ENCODE measurements at places on chromosomes 4 and X. TPM values are rescaled to one million over a fixed set of nuclear protein-coding genes. Genes with fewer than 3 reads are reported as not detected.

GRCh38 chr4:73315091-73315490 is 56.5 kb upstream of the ANKRD17 start:
- no peak for DNase-seq

DNA sequence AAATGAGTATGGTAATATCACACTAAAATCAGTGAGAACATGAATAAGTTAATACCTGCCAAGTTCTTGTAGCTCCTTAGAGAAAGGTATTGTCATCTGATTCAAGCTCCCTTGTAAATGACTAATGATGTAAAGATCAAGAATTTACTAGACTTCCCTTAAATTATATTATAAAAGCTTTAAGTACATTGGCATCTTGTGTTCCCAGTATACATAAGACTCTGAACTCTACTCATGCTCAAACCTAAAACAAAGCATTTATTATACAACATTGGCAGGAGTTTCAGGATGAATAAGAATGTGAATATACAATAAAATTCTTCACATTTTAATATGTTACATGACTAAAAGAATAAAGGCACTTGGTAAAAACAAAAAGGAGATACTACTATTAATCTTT is 126.8 kb upstream of the UNC5C start:
- DNase-seq, result no peak

GRCh38 chr4:143514497-143514896 is 995 bp downstream of the SMARCA5 start:
- peak; percentile 77 for DNase-seq

Gene PRSS48
- polyA plus RNA-seq, result not detected

GRCh38 chr4:179372746-179373145 is 1930.5 kb upstream of the AGA start:
- no peak for DNase-seq

DNA sequence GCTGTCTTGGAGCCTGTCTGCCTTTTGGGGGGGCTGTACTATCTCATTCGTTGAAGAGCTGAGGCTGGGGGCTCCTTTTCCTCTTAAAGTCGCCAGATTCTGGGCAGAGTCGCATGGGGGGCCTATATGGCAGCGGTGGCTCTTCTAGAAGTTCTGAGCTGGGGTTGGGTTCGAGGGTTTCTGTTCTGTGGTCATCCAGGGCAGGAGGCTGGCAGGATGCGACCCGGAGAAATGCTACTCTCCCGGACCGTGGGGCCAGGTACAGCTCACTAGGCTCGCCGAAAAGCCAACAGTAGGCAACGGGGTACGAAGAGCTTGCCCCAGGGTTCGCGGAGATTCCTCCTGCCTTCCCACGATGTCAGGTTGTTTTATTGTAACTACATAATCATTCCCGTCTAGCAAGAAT is 1.9 kb upstream of the CITED1 start:
- no peak for DNase-seq

GRCh38 chr4:159071969-159072765 is 30.7 kb upstream of the RAPGEF2 start:
- no peak for DNase-seq

DNA sequence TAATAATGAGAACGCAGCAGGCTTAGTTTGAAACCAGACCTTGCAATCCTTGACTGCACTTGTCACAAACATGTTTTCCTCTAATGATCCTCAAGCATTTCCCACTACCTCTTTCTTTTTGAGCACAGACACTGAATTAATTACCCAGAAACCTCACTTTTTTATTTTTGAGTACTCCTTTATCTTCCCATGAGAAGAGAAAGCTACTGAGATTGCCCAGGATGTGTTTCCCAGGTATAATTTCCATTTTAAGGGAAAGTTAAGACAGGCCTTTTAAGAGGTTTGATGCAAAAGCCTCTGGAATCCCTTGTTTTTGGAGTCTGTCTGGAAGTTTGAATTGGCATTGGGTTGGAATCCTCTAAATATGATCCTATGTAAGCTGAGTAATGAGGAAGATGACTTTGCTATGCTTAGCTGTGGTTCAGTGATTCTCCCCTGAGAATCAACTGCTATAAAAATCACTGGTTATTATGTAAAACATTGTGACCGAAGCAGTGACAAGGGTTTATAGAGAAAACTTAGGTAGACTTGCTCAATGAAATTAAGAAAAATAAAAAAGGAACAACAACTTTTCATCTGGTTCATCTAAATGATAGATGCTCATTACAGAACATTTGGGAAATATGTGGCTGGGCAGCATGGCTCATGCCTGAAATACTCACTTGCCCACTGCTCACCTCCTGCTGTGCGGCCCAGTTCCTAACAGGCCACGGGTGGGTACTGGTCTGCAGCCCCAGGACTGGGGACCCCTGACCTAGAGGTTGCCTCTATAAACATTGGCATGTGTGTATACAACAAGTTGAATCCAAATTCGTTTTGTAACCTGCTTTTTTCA is 10.8 kb upstream of the RHOH start:
- no peak for DNase-seq

Gene CENPE
- polyA plus RNA-seq, result 0.32 TPM

- no peak for DNase-seq
These were observed 47.3 kb downstream of the PDE5A start for GRCh38 chr4:119581190-119581873.

GRCh38 chr4:52477191-52477780 is 181.8 kb downstream of the USP46 start:
- DNase-seq, result no peak

Gene GYPB
- not detected for polyA plus RNA-seq

- no peak for DNase-seq
These were observed 169.6 kb downstream of the CAMK2D start for GRCh38 chr4:113591982-113592381.

Gene PDLIM3
- polyA plus RNA-seq, result 10.8 TPM

DNA sequence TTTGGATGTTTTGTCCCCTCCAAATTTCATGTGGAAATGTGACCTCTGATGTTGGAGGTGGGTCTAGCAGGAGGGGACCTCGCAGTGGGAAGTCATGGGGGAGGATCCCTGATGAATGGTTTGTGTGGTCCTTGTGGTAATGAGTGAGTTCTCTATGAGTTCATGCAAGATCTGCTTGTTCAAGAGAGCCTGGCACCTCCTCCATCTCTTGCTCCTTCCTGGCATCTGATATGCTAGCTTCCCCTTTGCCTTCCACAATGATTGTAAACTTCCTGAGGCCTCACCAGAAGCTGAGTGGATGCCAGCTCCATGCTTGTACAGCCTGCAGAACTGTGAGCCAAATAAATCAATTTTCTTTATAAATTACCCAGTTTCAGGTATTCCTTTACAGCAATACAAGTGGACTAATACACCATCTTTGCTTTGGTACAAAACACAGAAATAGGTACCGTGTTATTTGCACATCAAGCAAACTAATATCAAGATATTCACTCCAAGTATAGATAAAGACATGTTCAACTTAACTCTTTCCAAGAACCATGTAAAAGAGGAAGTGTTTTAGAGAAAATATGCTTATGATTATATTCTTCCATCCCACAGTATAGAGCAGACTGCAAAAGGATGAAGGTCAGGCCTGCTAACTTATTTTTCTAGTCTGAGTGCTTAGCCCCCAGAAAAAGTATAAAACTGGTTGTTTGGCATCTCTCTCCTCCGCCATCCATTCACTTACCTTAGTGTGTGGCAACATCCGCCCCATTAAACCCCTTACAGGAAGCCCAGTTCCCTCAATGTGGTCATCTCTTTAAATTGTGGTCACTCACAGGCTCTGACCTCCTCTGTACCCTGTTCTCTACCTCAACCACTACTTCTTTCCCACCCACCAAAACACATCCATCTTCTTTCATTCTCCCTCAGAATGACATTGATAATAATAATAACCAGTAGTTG is 6.7 kb downstream of the ARAP2 start:
- DNase-seq, result no peak

Gene PAGE2B
- not detected for polyA plus RNA-seq

Gene SCRG1
- polyA plus RNA-seq, result 0.11 TPM

Gene MAGEA8
- polyA plus RNA-seq, result not detected

DNA sequence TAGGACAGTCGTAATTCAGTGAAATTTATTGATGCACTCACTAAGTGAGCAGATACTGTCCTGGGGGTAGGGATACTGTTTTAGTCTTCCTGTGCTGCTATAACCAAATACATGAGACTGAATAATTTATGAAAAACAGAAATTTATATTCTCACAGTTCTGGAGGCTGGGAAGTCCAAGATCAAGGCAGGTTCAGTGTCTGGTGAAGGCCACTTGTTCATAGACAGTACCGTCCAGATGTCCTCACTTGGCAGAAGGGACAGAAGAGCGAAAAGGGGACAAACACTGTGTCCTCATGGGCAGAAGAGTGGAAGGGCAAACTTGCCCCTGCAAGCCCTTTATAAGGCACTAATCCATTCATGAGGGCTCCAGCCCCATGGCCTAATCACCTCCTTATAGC is 45.6 kb downstream of the PGRMC2 start:
- no peak for DNase-seq

Gene STOX2
- polyA plus RNA-seq, result 0.69 TPM

DNA sequence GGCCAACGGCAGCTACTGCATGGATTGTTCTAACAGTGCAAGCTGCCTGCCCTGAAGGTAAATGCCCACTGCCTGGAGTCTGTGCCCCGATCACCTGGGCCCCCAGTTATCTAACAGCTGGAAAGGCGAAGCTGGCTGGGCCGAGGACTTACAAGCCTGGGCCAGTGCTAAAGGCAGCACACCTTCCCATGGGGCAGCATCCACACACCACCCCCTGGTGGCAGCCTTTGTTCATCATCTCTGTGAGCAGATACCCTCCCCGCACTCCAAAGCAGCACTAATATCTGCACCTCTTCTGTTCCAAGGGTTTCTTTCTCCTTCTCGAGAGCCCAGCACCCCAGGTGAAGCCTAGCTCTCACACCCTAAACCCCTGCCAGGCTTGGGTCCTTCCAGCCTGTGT is 7.6 kb downstream of the SLC2A9 start:
- no peak for DNase-seq

Gene EDA2R
- polyA plus RNA-seq, result 0.71 TPM

GRCh38 chrX:55342533-55343501 is 78.1 kb upstream of the PAGE3 start:
- DNase-seq, result no peak

DNA sequence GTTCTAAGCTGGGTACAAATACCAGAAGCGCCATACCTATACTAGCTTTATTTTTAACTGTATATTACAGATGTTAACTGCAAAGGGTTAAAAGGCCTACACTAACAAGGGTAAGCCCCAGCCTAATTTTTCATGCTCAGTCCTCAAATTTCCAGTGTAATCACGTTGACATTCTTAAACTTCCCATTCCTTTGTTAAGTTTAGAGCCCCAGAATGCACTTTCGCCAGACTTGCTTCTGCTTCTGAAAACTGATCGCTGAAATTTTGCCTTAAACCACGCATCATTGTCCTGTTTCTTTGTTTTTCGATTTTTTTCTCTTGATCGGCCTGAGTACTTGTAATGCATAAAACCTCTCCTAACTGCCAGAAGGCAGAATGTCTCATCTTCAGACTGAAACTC is 2141.9 kb upstream of the AGA start:
- no peak for DNase-seq

Gene TMEM156
- 1.8 TPM for polyA plus RNA-seq

DNA sequence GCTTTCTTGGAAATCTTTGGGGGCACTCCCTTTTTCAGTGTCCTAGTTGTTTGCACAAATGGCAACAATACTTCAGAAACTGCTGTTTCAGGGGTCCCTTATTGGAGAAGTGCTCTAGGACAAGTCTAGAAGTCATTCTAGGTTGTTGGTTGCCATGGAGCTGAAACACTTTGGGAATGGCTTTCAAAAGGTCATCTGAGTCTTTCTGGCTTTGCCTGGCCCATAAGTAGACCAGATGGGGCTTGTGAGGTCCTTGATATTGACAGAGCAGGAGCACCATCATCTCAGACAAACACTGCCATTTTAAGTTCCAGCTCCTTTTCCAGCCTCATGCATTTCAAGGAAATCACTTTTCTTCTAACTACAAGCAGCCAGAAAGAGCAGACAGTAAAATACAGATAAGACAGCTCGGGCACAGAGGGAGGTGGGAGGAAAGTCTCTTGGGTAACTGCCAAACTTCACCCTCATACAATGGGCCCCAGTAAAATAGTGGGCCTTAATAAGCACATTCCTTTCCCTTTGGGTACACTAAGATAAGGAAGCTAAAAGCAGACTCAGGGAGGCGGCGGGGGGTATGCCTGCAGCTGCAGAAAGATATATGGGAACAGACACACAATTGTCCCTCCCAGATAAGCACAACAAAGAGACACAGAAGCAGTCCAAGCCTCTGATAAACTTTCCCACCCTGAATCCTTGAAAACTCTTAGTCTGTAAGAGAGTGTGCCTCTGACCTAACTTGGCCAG is 8.5 kb upstream of the NXF3 start:
- no peak for DNase-seq

GRCh38 chr4:41189076-41189475 is 25.3 kb downstream of the APBB2 start:
- no peak for DNase-seq

- DNase-seq, result no peak
These were observed 473.4 kb downstream of the TRIML1 start for GRCh38 chr4:188612659-188613058.

DNA sequence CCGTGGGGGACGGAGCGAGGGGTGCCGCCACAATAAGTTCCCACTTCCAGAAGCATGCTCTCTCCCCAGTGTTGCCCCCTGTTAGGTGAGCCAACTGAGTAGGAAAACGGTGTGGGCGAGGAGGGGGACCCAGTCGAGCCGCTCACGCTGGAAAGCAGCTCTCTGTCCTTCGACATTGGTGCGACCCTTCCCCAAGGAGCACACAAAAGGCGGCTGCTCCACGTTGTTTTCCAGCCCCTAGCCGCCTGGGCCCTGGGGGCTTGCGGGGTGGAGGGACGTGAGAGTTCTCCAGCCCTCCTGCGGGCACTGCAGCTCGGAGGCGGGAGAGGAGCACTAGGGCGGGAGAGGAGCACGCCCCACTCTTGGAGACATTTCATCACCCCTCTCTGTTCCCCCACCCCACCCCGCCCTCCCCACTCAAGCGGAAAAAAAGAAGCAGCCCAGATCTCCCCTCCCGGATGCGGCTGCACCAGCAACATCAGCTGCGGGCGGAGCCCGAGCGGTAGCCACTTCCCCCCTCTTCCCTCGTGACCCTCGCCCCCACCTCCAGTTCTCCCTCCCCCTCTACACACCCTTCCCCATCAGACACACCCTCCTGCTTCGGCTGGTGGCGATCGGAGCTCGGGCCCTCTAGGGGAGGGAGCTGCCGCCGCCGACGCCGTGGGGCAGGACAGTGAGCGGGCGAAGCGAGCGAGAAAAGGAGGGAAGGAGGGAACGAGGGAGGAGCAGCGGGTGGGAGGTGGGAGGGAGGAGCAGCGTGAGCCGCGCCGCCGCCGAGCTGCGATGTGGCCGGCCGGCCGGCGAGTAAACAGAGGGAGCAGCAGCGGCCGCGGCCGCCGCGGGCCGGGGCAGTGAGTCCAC is at the start of gene DOCK11:
DOCK11 (plus strand) TSS at position 755 of the 861 bp plus-strand sequence. CDS start 157 bp downstream, outside the sequence.
- peak; percentile 88 for DNase-seq

GRCh38 chrX:17632942-17633341 is 104.4 kb upstream of the SCML1 start:
- no peak for DNase-seq

Gene GAGE1
- polyA plus RNA-seq, result not detected
